ENCODE measurements at places on chromosomes 12 and 14.

GRCh38 chr12:77724367-77724957 is 106.2 kb upstream of the NAV3 start:
- DNase-seq, result peak; percentile 45

DNA sequence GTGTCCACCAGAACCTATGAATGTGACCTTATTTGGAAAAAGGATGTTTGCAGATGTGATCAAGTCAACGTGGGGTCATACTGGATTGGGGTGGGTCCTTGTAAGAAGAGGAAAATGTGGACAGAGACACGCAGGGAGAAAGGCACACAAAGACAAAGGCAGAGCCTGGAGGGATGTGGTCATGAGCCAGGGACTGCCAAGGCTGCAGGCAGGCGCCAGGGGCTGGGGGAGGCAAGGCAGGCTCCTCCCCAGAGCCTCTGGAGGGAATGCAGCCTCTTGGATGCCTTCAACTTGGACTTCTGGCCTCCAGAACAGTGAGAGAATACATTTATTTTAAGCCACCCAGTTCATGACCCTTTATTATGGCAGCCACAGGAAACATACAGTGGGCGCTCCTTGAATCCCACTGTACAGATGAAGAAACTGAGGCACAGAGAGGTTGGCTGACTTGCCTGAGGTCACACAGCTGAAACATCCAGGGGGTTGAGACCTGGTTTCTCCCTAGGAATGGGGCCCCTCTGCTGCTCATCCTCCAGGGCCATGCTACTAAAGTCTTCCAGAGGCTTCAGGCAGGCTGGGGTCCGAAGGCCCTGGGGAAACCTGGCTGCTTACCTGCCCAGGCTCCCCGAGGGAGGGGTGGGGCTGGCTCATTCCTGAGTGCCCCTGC is 99.7 kb downstream of the RFLNA start:
- DNase-seq, result peak; percentile 66

GRCh38 chr12:92185052-92185451 is 39.4 kb upstream of the BTG1 start:
- DNase-seq, result no peak

- peak; percentile 95 for DNase-seq
These were observed 107.9 kb downstream of the PTPRQ start for GRCh38 chr12:80551897-80552296.

All from AG10803 (cell line).